Amniotic stem cell (primary cell): ENCODE measurements at places on chromosomes 13 and 19.

DNA sequence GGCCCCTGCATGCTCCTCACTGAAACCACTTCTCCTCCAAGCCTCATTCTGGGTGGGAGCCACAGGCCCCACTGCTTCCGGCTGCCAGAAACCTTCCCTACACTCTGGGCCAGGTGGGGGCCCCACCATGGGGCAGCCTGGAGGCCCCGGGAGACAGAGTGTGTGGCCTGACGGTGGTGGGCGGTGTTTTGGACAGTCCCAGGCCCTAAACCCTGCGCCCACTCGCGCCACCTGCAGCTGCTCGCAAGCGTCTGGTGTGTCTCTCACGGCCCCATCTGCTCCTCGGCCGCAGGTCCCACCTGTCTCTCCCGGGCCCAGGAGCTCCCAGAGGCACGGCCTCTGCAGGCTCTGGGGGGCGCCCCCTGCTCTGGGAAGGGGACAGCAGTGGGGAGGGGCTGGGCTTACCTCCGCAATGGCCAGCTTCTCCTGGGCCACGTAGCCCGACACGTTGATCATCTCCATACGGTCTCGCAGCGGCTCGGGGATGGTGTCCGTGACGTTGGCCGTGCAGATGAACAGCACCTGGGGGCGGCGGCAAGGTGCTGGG is 5.6 kb downstream of the RPL36 start:
- DNase-seq = no peak

DNA sequence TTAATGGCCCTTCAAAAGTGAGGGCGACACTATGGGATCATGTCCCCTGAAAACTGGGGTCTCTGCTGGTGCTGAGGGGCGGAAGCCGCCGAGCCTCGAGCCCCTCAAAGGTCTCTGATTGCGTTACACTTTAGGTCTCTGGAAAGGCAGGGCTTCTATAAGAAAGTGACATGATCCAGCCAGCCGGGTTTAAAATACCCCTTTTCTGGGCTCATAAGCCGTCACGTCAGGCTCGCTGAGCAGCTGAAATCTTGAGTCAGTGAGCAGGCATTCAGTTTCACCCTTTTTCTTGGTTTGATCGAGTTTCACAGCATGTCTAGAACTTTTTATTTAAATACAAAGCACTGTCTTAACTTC is 600 bp upstream of the HMGB1 start:
- DNase-seq = no peak

- DNase-seq = no peak
These were observed 15.9 kb downstream of the KL start for GRCh38 chr13:33032037-33032625.

GRCh38 chr13:22064854-22065620 is 394.2 kb downstream of the FGF9 start:
- DNase-seq = no peak

GRCh38 chr13:40120781-40121180 is 465.3 kb downstream of the COG6 start:
- DNase-seq = no peak

GRCh38 chr13:20332361-20333096 is 100.4 kb upstream of the GJB6 start:
- no peak for DNase-seq

DNA sequence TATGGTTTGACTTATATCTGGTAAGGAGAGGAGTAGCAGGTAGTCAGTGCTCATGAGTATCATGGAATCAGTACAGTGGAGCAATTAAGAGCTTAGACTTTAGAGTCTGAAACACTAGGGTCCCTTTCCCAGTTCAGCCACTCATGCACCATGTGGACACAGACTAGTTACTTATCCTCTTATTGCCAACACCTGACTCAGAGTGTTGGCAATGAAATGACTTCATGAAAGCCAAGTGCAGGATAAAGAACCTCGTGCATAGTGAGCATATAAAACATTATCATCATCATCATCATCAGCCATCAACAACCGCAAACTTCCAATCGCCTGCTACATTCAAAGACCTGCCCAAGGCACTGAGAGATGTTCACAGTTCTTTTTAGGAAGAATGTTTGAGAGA is 164.2 kb downstream of the FOXO1 start:
- no peak for DNase-seq

- no peak for DNase-seq
These were observed 448.2 kb downstream of the LIG4 start for GRCh38 chr13:107767119-107767518.

DNA sequence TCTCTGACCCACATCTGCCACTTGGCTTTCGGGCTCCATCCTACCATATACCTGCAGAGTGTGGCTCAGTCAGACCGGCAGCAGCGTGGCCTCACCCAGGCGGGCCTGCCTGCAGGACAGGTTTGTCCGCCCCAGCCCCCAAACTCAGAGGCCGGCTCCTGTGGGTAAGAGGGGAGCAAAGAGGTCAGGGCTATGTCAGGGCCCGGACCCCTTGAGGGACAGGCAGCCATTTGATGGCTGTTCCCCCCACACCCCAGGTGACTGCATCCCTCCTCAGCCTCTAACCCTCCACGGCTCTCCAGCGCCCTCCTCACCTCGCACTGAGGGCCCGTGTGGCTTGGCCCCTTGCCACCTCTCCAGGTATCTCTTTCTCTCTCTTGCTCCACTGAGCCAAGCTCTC is 12.3 kb upstream of the ZBTB32 start:
- no peak for DNase-seq

DNA sequence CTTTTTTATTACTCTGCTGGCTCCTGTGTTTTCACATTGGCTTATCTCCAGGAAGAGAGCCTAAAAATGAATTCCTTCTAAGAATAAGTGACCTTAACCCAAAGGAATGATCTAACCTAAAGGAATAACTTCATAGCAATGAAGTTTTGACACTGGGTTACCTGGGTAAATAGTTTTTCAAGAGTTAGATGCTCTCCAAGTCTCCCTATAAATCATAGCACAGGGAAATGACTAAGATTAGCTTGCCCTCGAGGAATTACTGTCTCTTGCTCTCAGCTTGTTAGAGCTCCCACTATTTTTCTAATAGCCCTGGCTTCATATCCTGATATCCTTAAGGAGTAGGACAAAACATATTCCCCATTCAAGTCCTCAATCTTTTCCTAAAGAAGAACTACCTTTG is 66.3 kb downstream of the SPRY2 start:
- no peak for DNase-seq

- no peak for DNase-seq
These were observed 47.8 kb upstream of the TCF3 start for GRCh38 chr19:1699998-1700732.

- no peak for DNase-seq
These were observed 36.4 kb downstream of the ZNF582 start for GRCh38 chr19:56356944-56357343.

GRCh38 chr13:68676513-68677115 is 1431.0 kb upstream of the ATXN8OS start:
- no peak for DNase-seq

- no peak for DNase-seq
These were observed 44.7 kb downstream of the EFNB2 start for GRCh38 chr13:106490569-106491321.

DNA sequence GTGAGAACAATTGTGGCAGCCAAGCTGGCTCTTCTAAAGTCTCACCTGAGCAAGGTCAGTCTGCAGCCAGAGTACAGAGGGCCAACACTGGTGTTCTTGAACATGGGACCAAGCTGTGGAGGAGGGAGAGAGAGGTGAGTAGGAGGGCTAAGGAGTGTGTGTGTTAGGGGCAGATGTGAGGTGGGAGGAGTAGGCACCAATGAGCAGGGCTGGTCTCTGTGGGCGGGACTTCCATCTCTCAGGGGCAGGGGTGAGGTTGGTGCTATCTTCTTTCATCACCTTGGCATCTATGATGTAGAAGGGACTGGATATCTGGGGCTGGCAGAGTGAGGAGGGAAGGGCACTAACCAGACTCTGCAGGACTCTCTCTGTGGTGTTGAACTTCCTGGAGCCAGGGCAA is 72.4 kb downstream of the MBD3L1 start:
- DNase-seq = no peak

DNA sequence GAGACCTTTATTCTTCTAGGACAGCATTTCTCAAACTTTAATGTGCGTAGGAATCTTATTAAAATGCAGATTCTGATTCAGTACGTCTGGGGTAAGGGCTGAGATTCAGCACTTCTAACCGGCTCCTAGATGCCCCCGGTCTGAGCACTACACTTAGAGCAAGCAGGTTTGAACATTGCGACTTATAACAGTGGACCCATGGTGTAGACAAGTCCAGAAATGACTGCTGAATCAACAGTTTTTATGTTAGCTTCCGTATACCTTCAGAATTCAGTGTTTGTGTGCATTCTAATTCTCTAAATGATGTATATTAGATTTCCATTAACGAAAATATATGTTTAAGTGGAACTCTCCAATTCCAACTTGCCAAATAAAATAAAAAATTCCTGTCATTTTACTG is 17.5 kb upstream of the CPB2 start:
- no peak for DNase-seq
